Stimulated activated CD8-positive, alpha-beta memory T cell treated with anti-CD3 and anti-CD28 coated beads, Interleukin-7, amount 100 ng/mL, for 1 hour (primary cell): ENCODE measurements at places on chromosomes 3 and 15.

- DNase-seq: no peak
Observed at GRCh38 chr3:113231827-113232253, 20.5 kb downstream of the BOC start.

- DNase-seq: no peak
Observed at GRCh38 chr3:82654708-82655107, 893.3 kb upstream of the GBE1 start.

DNA sequence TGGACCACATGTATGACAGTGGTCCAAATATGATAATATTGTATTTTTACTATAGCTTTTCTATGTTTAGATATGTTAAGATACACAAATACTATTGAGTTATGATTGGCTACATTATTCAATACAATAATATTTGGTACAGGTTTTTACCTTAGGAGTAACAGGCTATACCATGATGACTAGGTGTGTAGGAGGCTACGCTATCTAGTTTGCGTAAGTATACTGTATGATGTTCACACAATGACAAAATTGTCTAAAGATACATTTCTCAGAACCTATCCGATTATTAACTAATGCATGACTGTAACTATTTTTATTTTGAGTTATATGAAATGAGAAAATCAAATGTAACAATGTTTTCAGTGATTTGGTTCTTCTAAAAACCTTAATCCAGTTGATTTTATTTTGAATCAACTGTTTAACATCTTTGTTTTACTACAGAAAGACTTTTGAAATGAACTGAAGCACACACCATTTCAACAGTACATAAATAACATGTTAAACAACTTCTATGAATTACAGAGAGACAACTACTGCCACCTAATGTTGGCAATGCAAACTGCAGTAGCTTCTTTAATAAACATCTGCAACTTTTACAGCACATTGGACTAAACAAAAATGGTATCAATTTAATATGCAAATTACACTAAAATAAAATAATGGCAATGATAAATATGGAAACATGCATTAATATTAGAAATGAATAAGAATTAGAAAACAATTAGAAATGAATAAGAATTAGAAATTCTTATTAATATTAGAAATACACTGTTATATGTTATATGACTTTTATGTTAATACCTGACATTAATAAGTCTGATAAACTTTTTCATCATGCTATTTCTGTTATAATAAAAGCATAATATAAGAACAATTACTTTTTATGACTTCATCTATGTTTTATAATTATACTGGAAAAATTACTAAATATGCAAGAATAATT is 255.7 kb downstream of the MBNL1 start:
- no peak for DNase-seq

DNA sequence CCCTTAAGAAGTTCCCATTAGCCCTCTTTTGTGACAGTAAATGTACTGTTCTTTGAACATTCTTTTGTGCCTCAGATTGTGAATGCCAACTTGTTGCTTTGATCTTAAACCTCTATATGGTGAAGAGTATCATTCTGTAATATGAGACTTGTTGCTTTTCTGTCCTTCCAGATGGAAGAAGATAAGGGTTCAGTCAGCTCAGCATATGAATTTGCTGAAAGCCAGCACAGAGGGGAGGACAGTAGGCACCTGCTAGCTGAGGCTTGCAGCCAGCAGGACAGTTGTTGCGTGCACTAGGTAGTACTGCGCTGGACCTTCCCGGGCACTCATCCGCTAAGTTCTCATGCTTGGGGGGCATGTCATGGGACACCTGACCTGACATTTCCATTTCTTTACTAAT is 74.7 kb downstream of the DCUN1D1 start:
- no peak for DNase-seq

DNA sequence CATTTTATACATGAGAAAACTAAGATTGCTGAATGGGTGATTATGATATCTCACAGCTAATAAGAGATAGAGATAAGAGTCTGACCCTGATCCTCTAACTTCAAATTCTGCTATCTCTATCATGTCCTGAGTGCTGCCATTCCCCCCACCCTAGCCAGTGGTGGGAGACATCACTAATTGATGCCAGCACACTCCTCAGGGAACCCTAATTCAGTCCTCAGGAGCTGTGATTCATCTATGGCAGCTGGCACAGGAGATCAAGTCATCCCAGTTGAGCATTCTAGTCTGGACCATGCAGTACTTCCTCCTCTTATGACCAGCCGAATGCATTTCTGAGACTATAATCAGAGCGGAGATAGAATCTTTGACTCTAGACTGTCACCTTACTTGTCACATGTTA is 71.9 kb downstream of the SYNM start:
- DNase-seq: no peak

- no peak for DNase-seq
Observed at GRCh38 chr3:33921608-33922007, 123.2 kb downstream of the PDCD6IP start.

- DNase-seq: no peak
Observed at GRCh38 chr3:169430707-169431404, 232.7 kb downstream of the MECOM start.

- no peak for DNase-seq
Observed at GRCh38 chr15:83898361-83898760, 244.4 kb downstream of the ADAMTSL3 start.

- DNase-seq: no peak
Observed at GRCh38 chr15:55695432-55695831, 47.5 kb downstream of the PRTG start.

- DNase-seq: no peak
Observed at GRCh38 chr15:67183443-67184169, 70.9 kb downstream of the AAGAB start.

DNA sequence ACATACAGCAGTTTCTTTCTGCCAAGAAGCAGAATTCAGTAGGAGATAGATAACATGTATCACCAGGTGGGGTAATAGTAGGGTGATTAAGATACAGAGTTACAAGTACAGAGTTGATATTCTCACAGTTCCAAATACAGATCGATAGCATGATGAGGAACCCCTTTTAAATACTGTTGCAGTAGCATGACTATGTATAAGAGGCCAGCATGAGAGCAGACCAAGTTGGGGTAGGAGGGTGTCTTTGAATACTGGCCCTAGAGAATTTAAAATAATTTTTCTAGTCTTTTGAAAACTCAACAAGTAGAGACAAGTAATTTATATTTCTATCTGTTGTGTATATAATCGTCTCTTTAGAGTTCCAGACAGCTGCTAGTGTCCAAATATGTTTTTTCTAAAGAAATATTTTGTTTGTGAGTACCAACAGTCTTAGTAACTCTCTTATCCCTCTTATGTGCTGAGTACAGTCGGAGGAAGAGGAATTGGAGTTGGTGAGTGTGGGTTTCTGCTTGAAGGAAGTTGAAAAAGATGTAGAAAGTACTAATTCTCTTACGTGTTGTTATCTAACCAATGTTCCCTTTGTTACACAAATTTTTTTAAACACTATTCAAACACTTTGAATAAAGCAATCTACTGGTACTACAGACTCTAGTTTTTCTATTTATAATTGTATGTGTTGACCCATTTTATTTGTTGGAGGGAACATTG is 30.2 kb downstream of the LYSMD4 start:
- no peak for DNase-seq

DNA sequence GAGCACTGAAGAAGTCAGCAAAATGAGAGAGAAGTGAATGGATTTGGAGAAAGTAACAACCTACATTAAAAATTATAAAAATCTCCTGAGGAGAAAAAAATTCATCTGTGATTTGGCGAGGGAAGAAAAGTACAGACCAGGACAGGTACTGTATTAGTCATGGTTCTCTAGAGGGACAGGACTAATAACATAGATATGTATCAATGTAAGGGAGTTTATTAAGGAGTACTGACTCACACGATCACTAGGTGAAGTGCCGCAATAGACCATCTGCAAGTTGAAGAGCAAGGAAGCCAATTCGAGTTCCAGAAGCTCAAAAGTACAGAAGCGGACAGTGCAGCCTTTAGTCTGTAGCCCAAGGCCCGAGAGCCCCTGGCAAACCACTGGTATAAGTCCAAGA is 1004.4 kb upstream of the ALCAM start:
- DNase-seq: no peak

DNA sequence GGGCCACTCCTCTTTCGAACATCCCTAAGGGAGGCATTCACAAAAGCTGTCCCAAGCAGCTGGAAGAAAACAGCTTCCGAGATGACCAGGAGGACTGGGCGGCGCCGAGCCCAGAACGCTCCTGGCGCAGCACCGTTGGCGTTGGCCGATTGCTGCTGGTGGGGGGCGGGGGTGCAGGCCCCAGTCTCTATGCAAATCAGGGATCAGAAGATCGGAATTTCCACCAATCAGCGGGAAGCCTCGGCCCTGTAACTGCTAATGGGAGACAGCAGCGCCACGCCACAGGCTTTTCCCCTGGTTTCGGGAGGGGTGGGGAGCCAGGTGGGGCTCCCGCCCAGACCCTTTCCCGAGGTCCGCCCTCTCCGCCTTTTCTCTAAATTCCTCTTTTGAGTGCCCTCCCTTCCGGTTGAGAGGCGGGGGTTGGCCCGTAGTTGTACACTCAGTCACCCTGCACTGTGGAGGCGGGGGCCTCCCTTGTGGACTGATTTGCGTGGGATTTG is 27.0 kb downstream of the HMCES start:
- DNase-seq: no peak

- DNase-seq: no peak
Observed at GRCh38 chr3:186800285-186800684, 6.0 kb downstream of the RFC4 start.

DNA sequence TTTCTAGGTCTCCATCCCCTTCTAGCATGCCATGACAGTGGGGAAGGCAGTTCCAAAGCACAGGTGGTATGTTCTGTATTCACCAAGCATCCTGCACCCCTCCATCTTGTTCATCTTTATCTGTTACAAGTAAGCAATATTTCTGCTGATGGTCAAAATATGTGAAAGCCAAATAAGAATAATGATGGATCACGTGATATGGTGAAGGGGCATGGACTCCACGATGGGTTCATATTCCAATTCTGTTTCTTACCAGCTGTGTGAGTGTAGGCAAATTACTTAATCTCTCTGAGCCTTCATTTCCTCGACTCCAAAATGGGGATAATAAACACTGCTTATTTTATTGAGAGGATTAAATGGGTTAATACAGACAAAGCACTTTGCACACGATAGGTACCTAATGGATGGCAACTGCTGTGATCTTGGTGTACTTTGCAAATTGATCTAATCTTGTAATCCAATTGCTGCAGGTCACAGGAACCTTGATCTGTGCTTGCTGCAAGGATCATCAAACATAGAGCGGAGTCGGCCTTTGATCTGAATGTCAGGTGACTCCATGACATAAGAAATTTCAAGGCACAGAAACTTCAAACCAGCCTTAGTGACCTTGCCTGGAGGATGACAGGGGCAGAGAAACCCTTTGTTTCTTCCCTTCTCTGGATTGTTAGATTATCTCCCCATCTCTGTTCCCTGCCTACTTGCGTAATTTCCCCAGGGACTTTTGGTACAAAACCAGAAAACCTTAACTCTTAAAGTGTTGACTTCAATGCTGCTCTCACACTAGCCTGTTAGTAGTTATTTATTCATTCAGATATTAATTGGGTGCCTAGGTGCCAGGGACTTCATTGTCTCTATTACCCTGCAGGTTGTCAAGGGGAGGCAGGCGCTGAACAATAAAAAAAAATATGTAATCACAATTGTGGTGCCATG is 25.8 kb downstream of the SIAH2 start:
- DNase-seq: no peak

- DNase-seq: no peak
Observed at GRCh38 chr3:111548092-111548491, 6.1 kb downstream of the CD96 start.

DNA sequence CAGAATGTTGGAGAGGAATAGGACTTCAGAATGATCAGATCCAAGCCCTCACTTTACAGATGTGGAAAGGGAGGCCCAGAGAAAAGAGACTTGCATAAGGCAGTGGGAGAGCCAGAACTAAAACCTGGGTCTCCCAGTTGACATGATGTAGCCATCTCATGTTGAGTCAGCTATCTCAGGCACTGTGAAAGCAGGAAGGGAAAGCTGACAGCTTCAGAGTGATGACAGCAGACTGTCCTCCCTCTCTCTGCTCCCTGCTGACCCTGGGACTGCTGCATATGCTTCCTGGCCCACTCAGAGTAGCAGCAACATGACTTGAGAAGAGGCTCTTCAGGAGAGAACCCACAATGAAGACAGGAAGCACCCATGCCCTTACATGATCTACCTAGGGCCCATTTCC is 14.7 kb downstream of the FHIT start:
- no peak for DNase-seq

DNA sequence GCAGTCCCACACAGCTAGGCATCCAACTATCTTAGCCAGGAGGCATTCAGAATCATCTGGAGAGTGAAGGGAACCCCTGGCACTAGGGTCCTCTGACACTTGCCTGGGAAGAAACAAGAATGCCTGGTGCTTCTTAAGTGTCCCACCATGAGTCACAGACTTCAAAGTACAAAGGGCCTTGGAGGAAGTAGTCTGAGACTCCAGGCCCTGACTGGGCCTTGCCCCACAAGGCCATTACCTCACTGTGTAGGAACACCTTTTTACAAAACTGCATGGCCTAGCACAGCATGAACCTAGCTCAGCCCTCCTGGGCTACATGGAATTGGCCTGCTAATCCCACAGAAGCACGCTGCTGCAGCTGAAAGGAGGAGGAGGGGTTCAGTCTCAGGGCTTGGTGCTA is 104.5 kb upstream of the SLCO2A1 start:
- no peak for DNase-seq

GRCh38 chr3:31670136-31670535 is 137.4 kb downstream of the STT3B start:
- no peak for DNase-seq

GRCh38 chr15:71304681-71305080 is 189.4 kb downstream of the THSD4 start:
- no peak for DNase-seq

DNA sequence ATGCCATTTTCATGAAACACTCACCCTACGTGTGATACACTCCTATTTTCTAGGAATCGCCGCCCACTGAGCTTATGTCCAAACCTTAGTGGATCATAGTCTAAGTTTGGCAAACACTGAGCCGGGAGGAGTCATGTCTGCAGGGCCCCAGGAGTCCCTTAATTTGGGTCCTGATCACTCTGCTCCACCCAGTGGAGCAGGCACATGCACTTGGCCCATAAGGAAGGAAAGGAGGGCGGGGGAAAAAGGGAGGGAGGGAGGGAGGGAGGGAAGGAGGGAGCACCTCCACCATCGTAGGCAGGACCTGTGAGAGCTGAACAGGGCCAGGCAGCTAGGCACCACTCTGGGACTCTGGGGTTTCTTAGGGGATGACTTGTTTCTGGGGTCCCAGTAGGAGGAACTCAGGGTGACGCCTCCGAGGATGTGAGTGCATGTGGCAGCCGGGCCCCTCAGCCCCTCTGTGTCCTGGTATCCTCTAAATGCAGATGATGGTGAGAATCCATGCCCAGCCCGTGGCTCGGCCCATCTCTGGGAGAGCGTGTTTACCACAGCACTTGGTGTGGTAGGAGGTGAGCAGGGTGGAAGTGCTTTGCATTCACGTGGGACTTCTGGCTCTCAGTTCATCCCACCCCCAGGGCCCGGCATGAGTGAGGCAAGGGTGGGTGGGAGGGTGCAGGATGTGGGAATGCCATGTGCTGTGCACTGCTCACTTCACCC is 109.4 kb downstream of the KLF13 start:
- no peak for DNase-seq

GRCh38 chr3:53633197-53633787 is 138.9 kb downstream of the CACNA1D start:
- DNase-seq: no peak

- no peak for DNase-seq
Observed at GRCh38 chr3:81788610-81789009, 27.2 kb upstream of the GBE1 start.

GRCh38 chr15:75927601-75928000 is 23.9 kb downstream of the FBXO22 start:
- DNase-seq: no peak
